NCI-H510A treated with DMSO at 0.1 percent for 48 hours (cell line): ENCODE measurements at places on chromosomes 12 and 14.

GRCh38 chr12:14884458-14884878, 1.2 kb downstream of the MGP start:
- peak; percentile 60 for DNase-seq

GRCh38 chr12:12748044-12748443, 30.9 kb downstream of the CDKN1B start:
- no peak for DNase-seq

- no peak for DNase-seq
Measured at GRCh38 chr14:79639613-79640012, 571.7 kb downstream of the DIO2 start.

GRCh38 chr14:66709291-66709690, 201.3 kb downstream of the GPHN start:
- no peak for DNase-seq

- no peak for DNase-seq
Measured at GRCh38 chr12:127531542-127531941, 735.4 kb upstream of the TMEM132C start.

- no peak for DNase-seq
Measured at GRCh38 chr14:95233702-95234241, 76.4 kb upstream of the DICER1 start.

GRCh38 chr12:124636138-124636978, 68.9 kb upstream of the NCOR2 start:
- DNase-seq, result no peak

DNA sequence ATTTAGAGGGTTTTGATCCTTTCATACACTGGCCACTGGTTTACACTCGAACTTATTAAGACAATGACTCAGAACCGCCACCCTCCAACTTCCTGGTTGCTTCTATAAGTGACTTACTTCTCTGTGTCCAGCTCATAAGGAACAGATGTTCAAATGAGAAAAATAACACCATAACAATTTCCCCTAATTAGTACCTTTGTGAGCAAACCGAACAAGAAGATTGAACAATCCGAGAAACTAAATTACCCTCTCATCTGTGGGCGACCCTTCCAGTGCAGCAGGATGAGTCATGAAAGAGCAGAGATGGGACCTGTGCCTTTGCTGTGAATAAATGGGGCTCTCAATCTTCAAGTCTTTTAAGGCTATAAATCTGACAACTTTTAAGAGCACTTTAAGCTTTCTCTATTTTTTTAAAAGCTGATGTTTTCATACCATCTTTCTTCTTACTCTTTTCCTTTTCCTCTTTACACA, 146.8 kb upstream of the RASSF8 start:
- DNase-seq, result no peak

DNA sequence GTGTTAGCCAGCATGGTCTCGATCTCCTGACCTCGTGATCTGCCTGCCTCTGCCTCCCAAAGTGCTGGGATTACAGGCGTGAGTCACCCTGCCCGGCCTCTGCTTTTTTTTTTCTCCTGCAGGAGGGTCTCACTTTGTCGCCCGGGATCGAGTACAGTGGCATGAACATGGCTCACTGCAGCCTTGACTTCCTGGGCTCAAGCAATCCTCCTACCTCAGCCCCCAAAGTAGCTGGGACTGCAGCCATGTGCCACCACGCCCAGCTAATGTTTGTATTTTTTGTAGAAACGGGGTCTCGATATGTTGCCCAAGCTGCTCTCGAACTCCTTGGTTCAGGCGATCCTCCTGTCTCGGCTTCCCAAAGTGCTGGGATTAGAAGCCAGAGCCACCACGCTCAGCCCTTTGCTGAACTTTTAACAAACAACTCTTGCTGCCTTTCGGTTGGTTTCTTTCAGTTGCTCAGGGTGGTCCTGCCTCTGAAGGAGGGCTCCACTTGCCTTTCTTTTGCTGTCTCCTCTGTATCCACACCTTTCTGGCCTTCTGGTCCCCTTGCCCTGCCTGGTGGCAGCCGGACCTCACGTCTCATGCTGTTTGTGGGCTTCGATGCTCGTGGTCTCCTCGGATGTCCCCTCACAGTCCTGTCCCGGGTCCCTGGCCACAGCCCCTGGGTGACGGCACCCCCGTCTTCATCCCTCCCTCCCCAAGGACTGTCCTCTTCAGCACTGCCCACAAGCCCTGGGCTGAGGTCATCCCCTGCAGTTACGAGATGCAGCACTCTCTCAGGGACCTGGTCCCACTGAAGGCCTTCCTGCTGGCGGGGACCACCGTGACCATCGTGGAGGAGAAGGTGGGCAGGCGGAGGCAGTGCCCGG, 3.8 kb upstream of the B3GNT4 start:
- no peak for DNase-seq

- DNase-seq, result no peak
Measured at GRCh38 chr14:62364161-62364560, 601.9 kb downstream of the SNAPC1 start.

DNA sequence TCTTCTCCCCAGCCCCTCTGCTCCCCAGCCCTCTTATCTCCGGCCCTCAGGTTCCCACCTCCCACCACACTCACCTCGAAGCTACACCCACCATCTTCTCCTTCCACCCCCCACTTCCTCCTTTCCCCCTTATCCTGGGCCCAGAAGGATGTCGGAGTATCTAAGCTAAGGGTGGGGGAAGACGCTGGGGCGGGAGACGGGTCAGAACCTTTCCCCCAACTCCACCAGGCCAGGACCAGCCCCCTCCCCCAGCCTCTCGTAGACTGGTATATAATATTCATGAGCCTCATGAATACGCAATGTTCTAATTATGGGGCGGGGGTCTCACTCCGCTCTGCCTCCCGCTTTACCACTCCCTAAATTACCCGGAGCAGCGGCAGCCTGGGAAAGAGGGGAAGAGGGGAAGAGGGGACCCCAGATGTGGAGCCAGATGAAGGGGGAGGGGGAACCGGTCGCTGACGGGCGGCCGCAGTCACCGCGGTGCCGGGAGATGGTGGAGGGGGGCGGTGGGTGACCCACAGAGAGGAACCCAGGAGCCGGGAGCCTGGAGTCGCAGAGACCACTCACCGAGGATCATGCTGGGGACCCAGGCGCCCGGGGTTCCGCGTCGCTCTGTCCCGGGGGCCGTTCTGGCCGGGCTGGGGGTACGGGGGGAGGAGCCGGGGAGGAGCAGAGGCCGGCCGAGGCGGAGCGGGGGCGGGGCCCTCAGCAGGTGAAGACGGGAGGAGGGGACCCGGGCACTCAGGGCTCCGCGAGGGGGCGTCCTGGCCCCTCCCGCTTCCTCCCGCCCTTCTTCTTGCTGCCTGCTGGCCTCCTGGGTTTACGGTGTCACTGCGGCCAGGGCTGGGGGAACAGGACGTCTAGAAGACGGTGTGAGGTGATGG, 6.4 kb upstream of the ZNF385A start:
- peak; percentile 71 for DNase-seq

DNA sequence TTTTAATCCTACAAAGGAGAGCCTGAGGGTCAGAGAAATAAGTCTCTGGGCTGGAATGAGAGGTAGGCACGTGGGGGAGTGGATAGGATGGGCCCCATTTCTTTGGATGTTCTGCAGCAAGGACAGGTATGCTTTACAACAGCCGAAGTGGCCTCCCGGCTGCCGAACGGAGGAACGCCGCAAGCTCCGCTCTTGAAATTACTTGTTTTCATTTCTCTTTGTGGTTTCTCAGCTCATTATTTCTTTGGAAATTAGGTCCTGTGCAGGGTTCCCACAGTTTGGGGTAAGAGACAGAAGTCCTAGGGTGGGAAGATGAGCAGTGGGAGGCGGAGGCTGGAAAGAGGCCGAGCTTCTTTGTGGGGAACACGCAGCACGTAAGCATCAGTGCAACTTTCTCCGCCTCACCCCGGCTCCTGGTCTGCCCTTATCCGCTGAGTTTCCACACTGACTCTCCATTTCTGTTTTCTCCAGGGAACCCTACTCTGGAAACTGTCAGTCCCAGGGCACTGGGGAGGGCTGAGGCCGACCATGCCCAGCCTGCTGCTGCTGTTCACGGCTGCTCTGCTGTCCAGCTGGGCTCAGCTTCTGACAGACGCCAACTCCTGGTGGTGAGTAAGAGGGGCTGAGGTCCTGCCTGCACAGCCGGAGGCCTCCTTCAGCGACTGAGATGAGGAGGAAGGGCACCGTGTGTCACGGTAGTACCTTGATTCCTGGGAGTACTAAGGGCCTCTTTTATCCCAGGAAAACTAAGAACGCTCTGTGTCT, 2.0 kb downstream of the WNT5B start:
- DNase-seq, result no peak
